ENCODE measurements at places on chromosomes 5 and 9. TPM values are rescaled to one million over a fixed set of nuclear protein-coding genes. Genes with fewer than 3 reads are reported as not detected.
A peak's percentile ranks its signal among the peaks of the same experiment; 100 is the strongest.

DNA sequence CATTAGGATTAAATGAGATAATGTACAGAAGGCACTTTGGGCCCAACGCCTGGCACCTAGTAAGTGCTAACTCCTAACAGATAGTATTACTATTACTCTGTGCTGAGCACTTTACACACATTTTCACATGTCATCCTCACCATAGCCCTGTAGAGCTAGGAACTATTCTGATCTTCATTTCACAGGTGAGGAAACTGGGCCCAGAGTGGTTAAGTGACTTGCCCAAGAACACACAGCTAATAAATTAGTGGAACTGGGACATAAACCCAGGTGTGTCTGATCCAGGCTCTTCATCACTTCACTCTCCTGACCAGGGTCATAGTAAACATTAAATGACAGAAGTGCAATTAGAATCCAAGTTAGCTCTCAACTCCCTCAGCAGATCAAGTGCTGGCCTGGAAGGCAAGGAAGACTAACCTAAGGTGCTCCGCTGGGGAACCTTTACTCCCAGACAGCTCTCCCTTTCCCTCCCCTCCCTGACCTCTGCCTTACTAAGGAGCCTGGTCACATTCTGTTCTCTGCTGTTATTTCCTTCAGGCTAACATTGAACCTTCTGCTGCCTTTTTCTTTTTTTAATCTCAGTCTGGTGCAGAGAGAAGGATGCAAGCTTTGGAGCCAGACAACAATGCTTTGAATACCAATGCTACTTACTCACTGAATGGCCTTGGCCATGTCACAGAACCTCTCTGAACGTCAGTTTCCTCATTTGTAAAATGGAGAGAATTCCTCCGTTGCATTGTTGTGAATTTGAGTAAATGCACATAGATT lies 4.1 kb upstream of the ADRA1B start:
- no peak for DNase-seq
- no peak overlapping the region for H3K27ac ChIP-seq
- no peaks in the 10 kb centered on the region for H3K36me3 ChIP-seq
- H3K27me3 ChIP-seq: peaks cover 31% of the 10 kb centered on the region
- no peak overlapping the region for H3K4me3 ChIP-seq

- no peaks in the 10 kb centered on the region for H3K36me3 ChIP-seq
- no peaks in the 10 kb centered on the region for H3K27me3 ChIP-seq
- H3K27ac ChIP-seq: no peak overlapping the region
- DNase-seq: peak; percentile 87
These were observed 54.1 kb downstream of the DUSP1 start for GRCh38 chr5:172716796-172717313.

GRCh38 chr5:56481428-56482357 lies 248.6 kb upstream of the ANKRD55 start:
- peak; percentile 14 for DNase-seq
- no peaks in the 10 kb centered on the region for H3K27me3 ChIP-seq
- H3K4me3 ChIP-seq: peak overlapping the region; percentile 73
- no peaks in the 10 kb centered on the region for H3K36me3 ChIP-seq
- H3K27ac ChIP-seq: no peak overlapping the region

GRCh38 chr9:4583001-4583400 lies 79.1 kb upstream of the PLPP6 start:
- H3K36me3 ChIP-seq: no peaks in the 10 kb centered on the region
- H3K4me3 ChIP-seq: no peak overlapping the region
- no peak overlapping the region for H3K27ac ChIP-seq
- DNase-seq: no peak

DNA sequence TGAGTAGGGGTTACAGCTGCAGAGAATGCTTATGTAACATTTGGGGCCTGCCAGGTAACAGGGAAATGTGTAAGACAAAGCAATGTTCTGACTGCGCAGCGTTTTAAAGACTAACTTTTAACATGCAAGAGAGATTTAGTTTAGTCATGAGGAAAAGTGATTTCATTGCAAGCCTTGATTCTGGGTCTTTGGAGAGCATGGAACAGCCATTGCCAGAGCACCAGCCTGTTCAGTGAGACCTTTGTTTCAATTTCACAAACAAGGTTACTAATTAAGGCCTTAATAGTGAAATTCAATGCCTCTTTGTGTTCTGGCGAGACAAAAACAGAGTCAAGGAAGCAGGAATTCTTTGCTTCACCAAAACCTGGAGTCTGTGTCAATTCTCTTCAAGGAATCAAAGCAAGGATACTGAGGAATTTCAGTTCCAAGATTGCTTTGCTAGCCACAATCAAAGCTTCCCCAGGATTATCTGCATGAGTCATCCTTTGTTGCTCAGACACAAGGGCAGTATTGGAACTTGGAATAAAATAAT lies 14.4 kb downstream of the CKMT2 start:
- peaks cover 6% of the 10 kb centered on the region for H3K36me3 ChIP-seq
- H3K27me3 ChIP-seq: no peaks in the 10 kb centered on the region
- H3K4me1 ChIP-seq: no peaks in the 10 kb centered on the region

NUTM2F gene
- total RNA-seq: not detected

DNA sequence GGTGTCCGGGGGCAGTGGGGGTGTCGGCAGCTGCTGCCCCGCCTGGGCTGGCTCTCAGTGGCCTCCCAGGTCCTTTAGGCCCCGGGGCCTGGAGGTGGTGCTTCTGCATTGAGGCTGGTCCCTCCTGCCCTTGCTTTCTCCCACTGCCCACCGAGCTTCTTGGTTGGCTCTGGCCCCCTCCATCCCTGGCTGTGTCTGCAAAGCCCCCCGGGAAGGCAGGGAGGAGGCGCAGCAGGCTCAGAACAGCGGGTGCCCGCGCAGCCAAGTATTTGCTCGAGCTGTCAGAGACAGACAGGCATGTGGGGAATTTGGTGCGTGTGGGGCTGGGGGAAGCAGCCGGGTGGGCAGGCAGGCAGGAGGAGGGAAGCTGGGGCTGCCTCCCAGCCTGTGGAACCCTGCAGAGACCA lies 11.5 kb downstream of the CXXC5 start:
- H3K27ac ChIP-seq: no peak overlapping the region
- H3K36me3 ChIP-seq: no peaks in the 10 kb centered on the region
- DNase-seq: no peak
- H3K4me1 ChIP-seq: peaks cover 3% of the 10 kb centered on the region

BDP1 gene
- 20.8 TPM for total RNA-seq

GRCh38 chr9:81489046-81489445 lies 200.3 kb downstream of the TLE1 start:
- H3K27ac ChIP-seq: no peak overlapping the region
- H3K4me1 ChIP-seq: no peaks in the 10 kb centered on the region
- H3K27me3 ChIP-seq: peaks cover 2% of the 10 kb centered on the region
- H3K4me3 ChIP-seq: no peak overlapping the region
- H3K36me3 ChIP-seq: no peaks in the 10 kb centered on the region
- no peak for DNase-seq

DNA sequence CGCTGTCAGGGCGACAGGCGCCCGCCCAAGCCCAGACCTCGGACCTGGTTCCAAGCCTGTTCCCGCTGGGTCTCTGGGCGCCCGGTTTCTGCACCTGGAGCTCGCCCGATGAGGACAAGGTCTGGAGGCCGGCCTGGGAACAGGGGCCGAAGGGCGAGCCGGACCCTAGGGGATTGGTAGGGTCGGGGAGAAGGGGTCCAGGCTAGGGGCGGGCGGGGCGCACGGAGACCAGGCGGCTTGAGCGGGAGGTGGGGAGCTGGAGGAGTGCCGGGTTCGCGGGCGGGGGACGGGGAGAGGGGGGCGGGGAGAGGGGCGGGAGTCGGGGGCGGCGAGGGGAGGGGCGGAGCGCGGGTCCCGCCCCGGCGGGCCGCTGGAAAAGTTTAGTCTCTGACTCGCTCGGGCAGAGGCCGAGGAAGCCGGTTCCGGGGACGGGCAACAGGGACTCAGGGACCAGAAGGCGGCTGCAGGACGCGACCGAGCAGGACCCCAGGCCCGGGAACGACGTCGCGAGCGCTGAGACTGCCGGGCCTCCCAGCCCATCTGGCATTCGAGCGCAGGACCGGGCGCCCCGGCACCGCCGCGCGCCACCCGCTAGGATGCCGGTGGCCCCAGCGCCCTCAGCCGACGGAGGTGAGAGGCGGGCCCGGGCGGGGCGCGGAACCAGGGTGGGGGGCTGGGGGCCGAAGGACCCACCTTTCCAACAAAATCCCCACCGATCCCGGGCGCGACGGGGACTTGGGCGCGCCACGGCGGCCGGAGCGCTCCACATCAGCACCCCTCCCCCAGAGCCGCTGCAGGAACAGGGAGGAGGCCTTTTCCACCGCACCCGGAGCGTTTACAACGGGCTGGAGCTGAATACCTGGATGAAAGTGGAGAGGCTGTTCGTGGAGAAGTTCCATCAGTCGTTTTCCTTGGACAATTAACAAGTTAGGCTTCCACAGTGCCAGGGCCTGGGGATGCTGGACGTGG lies at the start of gene S1PR3:
Gene S1PR3 (plus strand): TSS at position 403 of the 969 bp plus-strand sequence. CDS start 9,733 bp downstream, outside the sequence.
- peaks cover 35% of the 10 kb centered on the region for H3K4me1 ChIP-seq
- H3K27me3 ChIP-seq: peaks cover 40% of the 10 kb centered on the region
- no peaks in the 10 kb centered on the region for H3K36me3 ChIP-seq
- peak; percentile 45 for DNase-seq
- no peak within 1 kb of the TSS for H3K27ac ChIP-seq

- peak overlapping the region; percentile 98 for H3K27ac ChIP-seq
- H3K27me3 ChIP-seq: no peaks in the 10 kb centered on the region
- H3K36me3 ChIP-seq: peaks cover 43% of the 10 kb centered on the region
- DNase-seq: peak; percentile 49
- H3K4me1 ChIP-seq: peaks cover 49% of the 10 kb centered on the region
These were observed 560 bp upstream of the NDUFS6 start for GRCh38 chr5:1800472-1801221.

DNA sequence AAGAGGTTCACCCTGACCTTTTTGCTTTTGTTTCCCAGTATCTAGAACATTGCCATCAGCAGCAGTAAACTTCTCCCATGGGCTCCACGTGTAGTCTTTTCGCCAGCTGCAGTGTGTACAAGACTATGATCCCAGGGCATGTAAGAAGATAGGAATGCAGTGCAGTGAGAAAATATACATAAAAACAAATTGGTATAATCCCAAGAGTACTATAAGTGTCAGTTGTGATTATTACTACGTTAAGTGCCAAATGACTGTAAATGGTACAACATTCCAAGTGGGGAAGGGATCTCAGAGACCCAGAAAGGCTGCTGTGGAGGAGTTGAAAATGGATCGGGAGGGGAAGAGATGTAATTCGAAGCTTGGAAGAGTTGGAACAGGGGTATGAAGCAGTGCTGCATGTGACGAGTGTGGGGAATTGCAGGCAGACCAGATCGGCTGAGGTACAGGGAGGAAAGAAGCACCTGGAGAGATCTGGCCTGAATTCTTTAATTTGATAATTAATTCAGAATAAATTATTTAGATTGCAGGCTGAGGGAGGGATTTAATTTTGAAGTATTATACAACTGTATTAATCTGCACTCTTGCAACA lies 95.1 kb downstream of the FBXL7 start:
- no peak overlapping the region for H3K27ac ChIP-seq
- DNase-seq: no peak
- no peak overlapping the region for H3K4me3 ChIP-seq
- no peaks in the 10 kb centered on the region for H3K27me3 ChIP-seq
- no peaks in the 10 kb centered on the region for H3K36me3 ChIP-seq

KCNT1 gene
- total RNA-seq: not detected

DNA sequence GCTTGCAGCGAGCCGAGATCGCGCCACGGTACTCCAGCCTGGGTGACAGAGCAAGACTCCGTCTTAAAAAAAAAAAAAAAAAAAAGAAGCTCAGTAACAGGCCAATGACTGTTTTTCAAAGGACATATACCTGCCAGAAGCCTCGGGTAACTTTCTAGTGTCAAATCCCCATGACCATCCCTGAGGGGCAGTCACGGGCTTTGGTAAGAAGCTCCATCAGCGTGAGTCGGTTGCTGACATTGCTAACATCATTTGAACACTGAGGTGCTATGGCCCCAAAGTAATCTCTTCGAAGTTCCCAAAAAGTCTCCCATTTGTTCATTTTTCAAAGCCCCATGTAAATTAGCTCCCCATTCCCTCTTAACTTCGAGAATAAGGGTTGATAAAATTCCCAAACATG lies 11.6 kb downstream of the NAIP start:
- peaks cover 2% of the 10 kb centered on the region for H3K36me3 ChIP-seq
- no peak overlapping the region for H3K27ac ChIP-seq
- H3K27me3 ChIP-seq: no peaks in the 10 kb centered on the region
- DNase-seq: no peak
